Non-pigmented ciliary epithelial cell (primary cell): ENCODE measurements at places on chromosomes 11 and 22.

DNA sequence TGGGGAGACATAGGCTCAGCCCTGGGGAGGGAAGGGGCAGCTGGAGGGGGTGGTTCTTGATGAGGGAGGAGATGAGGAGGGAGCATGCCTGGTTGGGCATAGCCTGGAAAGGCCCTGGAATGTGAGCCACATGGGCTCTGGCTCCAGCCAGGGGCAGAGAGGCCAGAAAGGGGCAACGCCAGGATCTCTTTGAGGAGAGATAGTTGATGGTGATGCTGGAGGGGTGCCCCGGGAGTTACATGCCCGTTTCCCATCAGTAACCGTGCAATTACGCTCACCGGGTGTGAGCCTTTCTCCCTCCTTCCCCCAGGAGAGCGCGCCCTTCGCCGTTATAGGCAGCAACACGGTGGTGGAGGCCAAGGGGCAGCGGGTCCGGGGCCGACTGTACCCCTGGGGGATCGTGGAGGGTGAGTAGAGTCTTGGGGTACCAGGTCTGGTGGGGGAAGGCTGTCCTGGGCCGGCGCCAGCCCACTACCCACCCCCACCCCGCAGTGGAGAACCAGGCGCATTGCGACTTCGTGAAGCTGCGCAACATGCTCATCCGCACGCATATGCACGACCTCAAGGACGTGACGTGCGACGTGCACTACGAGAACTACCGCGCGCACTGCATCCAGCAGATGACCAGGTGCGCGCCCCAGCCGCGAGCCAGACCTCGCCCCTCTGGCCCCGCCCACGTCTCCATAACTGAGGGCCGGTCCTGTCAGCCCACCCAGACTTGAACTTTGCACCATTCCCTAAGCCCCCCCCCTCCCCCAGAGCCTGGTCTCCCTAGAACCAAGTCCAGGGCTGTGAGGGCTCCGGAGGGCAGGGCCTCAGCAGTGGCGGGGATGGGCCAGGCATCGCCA is 1.8 kb upstream of the GP1BB start:
- DNase-seq, result no peak

DNA sequence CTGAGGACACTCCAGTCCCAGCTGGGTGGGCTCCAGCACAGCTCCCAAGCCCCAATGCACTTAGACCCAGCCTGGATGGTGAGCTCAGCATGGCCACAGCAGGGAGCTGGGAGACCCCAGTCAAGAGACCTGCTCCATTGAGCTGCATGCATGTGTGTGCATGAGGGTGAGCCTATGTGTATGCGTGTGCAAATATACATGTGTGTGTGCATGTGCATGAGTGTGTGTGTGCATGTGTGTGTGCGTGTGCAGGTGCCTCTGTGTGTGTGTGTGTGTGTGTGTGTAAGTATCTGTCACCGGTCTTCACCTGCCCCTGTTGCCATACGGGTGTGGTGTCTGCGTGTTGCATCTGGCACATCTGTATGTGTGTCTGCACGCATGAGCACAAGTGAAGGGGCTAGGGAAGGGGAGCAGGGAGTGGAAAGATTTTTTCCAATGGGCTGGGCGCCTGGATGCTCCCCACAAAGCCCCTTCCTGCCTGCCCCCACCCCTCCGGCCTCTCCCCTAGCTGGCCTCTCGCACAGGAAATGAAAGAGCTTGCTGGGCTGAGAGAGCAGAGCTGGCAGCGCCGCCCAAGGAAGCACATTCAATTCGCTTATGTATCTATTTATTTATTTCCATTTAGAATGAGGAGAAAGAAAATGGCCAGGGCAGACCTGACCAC is 4.1 kb downstream of the TSPAN32 start:
- no peak for DNase-seq

- no peak for DNase-seq
Measured at GRCh38 chr11:60864856-60865513, 2.4 kb upstream of the ZP1 start.

- no peak for DNase-seq
Measured at GRCh38 chr22:44317123-44317444, 4.3 kb upstream of the SHISAL1 start.

- no peak for DNase-seq
Measured at GRCh38 chr11:131483453-131483852, 113.0 kb downstream of the NTM start.

DNA sequence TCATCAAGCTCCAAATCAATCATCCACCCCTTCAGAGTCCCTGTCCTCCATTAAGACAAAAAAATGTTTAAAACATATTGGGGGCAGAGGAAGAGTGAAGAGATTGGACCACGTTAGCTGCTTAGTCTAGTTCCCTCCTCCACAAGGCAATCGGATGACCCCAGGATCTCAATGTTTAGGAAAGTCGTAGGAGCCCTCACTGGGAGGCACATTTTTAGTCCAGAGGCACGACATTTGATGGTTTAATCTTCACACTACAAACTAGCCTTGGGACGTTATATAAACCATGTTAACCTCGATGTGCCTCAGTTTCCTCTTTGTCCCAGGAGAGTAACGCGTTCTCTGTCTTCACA is 588 bp upstream of the FAT3 start:
- DNase-seq, result no peak
